ENCODE measurements at places on chromosomes 7 and 10.

DNA sequence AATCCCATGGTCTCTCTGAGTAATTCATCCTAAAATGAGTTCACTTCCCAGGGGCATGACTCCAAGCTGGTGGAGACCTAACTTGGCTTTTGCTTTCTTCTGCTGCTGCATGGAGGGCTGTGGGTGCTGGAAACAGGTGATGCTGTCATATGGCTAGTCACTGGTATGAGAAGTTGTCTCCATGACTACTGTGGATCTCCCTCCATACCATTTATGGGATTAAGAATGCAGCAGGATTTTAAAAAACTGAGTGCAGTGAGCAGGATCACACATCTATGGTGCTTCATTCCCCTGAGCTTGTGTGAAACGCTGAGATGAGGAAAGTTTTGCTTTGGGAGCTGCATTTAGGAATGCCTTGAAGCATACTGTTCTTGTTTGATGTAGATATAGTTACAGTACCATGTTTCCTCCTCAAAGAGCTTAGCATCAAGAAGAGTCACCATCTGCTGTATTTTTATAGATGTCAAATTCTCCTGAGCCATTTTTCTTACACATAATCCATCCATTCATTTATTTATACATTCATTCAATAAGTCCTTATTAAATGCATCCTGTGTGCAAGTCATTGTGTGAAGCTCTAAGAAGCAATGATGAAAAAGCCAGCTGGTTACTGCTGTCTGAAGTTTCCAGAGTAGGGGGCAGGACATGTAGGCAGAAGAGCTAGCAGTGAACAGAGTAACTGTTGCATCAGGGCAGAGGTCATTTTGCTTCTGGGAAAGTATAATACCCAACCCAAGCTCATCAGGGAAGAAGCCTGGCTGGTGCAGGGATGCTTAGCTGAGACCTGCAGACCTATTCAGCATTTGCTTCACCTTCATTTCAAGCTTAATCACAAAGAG lies 534.8 kb downstream of the AUTS2 start:
- DNase-seq, result no peak

DNA sequence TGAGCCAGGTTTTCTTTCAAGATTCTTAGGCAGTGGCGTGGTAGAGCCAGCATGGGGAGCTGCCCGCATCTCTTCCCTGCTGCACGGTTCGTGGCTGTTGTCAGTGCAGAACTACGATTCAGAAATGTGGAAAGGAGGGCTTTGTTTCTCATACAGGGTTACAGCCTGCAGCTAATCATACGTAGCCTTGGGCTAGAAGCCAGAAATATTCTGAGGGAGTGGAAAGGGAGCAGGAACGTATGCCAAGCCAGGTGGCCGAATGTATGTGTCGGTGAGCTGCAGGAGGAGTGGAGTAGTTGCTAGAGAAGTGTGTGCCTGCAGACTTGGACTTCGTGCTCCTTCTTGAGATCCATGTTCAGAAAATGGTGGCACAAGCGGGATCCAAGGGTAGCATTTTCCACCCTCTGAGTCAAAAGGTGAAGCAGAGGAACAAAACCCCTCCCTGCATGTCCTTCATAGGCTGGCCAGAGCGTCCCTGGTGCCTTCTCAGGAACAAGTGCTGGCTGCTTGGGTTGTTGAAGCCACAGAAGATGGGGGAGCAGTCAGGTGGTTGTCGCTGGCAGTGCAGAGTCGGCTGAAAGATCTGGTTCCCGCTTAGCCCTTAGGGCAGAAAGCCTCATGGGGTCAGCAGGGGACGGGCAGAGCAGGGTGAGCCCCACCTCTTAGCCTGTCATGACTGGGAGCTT lies 40.9 kb downstream of the LANCL2 start:
- no peak for DNase-seq

DNA sequence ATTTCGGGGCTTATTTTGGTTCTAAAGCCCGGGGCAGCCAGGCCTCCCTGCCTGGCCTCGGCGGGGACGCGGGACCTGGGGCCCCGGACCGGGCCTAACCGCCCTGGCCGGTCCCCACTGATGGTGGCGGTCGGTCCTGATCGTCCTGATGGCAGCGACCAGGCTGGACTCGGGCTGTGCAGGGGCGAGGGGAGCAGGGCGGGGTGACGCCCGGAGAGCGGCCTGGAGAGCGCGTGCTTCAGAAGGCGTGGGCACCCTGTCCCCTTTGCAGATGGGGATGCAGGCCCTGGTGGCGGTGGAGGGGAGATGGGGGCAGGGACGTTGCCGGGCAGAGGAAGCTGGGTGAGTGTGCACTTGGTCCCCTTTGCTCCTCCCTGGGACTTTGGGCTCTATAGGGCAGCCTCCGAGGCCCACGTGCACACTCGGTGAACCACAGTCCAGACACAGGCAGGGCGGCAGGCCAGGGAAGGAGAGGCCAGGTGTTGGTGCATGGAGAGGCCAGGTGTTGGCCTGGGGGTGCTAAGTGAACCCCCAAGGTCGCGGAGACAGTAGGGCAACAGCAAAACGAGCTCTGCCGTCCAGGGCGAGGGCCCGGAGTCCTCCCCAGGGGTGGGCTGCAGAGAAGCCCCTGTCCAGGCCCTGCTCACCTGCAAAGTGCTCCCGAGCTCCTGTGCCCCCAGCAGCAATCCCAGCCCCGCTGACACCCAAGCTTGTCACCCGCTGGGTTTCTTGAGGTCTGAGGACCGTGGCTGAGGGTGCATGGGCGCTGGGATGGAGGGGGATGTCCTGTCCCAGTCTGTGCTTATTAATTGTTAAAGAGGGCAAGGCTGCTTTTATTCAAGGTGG lies 42.4 kb upstream of the FAM20C start:
- peak; percentile 71 for DNase-seq

DNA sequence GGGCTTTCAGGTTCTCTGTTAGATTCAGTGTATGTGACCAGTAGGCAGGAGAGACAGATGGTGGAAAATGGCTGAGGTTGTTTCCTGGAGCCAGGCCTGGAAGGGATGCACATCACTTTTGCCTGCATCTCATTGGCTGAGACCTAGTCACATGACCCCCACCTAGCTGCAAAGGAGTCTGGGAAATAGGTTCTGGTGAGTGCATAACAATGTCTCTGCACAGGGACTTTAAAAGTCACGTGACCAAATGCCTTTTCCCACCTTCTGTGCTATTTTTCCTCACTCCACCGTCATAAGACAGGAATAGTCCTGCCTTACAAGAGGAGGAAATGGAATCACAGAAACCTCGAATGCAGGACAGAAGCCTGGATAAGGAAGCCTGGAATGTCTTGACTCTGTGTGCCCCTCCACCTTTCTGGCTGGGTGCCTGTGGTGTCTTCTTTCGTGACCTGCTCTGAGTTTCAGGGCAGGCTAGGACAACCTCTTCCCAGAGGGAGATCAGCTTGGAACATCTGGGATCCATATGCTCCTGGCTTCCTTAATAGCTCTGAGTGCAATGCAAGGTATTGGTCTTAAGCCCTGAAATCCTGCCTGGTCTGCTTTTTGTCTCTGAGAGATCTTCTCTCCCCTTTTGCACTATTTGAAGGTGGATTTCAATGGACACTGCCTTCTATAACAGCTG lies 139.9 kb upstream of the ZNF438 start:
- DNase-seq, result no peak

- DNase-seq, result no peak
Measured at GRCh38 chr10:127919418-127920271, 12.7 kb downstream of the PTPRE start.

DNA sequence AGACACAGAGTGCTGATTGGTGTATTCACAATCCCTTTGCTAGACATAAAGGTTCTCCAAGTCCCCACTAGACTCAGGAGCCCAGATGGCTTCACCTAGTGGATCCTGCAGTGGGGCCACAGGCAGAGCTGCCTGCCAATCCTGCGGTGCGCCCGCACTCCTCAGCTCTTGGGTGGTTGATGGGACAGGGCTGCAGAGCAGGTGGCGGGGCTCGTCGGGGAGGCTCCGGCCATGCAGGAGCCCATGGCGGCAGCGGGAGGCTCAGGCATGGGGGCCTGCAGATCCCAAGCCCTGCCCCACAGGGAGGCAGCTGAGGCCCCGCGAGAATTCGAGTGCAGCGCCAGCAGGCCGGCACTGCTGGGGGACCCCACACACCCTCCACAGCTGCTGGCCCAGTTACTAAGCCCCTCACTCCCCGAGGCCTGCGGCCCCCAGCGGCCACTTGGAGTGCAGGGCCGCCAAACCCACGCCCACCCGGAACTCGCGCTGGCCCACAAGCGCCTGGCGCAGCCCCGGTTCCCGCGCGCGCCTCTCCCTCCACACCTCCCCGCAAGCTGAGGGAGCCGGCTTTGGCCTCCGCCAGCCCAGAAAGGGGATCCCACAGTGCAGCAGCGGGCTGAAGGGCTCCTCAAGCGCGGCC lies 7.7 kb upstream of the BET1 start:
- no peak for DNase-seq

- no peak for DNase-seq
Measured at GRCh38 chr10:114682532-114682931, 24.5 kb upstream of the ABLIM1 start.

- DNase-seq, result no peak
Measured at GRCh38 chr7:3882782-3883181, 581.7 kb downstream of the SDK1 start.

- DNase-seq, result no peak
Measured at GRCh38 chr10:6583447-6583846, 3.4 kb upstream of the PRKCQ start.

DNA sequence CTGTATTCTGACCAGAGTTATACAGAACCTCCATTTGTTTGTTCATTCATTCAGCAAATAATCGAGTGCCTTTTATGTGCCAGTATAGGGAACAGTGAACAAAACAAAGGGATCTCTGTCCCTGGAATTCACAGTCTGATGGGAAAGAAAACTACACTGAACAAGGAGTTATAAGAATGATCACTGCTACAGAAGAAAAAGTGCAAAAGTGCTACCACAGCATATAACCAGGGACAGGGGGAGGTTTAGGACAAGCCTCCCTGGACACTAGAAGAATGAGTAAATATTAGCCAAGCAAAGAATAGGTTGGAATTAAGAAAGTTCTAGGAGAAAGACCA lies 4.2 kb downstream of the CLDN12 start:
- no peak for DNase-seq

DNA sequence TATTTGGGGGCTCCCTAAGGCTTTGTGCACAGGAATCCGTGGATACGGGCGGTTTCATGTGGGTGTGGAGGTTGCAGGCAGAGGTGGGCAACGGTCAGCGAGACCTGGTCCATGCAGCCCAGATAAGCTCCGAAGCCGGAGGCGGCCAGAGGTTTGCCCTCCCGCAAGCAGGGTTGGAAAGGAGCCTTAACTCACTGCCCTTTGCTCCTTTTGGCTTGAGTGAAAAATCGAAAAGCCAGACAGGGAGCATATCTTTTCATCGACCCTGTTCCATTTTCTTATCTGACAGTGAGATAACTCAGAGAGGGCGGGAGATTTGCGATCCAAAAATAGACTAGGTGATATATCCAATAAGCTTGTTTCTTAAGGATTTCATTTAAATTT lies 1.5 kb downstream of the GRM3 start:
- DNase-seq, result no peak

GRCh38 chr7:118731854-118732253 lies 507.4 kb downstream of the ANKRD7 start:
- no peak for DNase-seq

DNA sequence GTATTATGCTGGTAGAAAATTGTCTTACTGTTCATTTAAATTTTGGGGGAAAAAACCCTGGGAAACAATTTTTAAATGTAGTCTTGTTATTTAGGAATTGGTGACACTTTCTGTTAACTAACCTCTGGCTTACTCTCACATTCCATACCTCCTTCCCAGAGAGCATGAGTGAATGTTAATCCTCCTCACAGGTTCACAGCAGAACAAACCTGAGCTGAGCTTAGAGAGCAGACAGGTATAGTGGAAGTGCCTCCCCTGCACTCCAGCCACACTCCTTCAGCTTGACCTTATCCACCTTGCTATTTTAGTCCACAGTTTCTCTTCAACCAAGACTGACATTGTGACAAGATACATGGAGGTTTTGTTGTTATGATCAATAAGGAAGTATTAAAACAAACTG lies 235.9 kb downstream of the FOXP2 start:
- no peak for DNase-seq

GRCh38 chr10:63520500-63521415 lies at the start of gene REEP3:
REEP3 (plus strand) TSS chr10:63521401; CDS start chr10:63521546, 145 bp downstream.
- peak; percentile 74 for DNase-seq

DNA sequence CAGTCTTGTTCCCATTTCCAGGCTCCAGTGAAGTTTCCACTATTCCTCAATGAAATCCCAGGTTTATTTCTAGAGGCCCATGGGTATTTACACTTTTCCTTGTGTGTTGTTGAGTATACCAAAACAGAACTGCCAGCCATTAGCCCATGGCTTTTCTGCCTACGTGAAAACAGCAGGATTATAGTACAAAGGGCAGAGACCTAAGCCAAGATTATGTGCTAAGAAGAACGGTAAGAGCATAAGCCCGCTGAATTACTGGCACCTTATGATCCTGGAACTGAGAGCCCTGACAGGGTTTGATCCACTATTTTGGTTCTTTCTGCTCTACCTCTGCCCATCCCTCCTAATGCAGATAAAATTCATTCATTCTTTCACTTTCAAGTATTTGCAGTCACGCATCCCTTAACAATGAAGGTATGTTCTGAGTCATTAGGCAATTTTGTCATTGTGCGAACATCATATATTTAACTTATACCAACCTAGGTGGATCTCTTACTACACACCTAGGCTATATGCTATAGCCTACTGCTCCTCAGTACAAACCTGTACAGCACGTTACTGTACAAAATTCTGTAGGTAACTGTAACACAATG lies 16.0 kb downstream of the SEMA3C start:
- DNase-seq, result no peak

DNA sequence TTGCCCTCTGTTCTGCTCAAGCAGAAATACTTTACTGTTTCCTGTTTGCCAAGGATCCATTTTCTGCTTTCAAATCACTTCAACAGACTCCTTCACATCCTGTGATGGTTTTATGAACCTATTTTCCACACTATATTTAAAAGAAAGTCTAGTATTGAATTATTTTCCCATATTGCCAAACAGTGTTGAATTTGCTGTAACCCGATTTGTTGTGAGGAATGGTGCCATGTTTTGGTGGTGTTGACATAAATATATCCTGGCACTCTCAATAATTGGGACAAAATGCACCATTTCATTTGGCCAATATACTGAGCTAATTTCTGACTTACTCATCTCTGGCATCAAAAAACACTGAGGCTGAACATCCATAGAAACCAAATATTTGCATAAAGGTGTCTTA lies 615.4 kb upstream of the SEMA3D start:
- DNase-seq, result no peak

- no peak for DNase-seq
Measured at GRCh38 chr10:132920101-132920925, 22.1 kb downstream of the CFAP46 start.

GRCh38 chr10:125030567-125031197 lies 88.8 kb downstream of the ZRANB1 start:
- DNase-seq, result no peak

DNA sequence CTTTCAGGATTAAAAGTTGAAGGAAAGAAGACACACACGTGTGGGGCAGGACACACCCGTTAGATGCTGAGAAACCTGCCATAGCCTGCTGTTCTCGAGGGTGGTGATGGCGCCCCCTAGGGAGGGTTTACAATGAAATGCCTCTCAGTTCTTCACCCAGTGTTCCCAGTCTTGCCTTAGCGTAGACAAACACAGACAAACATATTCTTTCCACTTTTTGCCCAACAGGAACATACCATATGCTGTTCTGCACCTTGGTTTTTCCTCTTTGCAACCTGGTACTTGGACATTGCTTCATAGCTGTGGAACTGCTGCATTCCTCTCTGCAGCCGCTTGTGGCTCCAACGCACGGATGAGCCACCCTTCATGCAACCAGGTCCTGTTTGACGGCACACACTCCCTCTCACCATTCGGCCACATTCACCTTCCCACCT lies 23.3 kb upstream of the HSPA12A start:
- DNase-seq, result no peak
